ENCODE measurements at places on chromosomes 6 and 20.

DNA sequence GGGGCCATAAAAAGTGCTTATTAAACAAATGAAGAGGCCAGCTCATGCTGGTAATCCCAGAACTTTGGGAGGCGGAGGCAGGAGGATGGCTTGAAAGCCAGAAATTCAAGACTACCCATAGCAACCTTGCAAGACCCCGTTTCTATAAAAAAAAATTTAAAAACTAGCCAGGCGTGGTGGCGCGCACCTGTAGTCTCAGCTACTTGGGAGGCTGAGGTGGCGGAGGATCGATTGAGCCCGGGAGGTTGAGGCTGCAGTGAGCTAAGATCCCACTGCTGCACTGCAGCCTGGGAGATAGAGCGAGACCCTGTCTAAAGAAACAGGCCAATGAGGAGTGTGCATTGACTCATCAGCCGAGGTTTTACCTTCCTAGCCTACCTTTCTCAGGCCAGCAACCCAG lies 15.2 kb downstream of the NPEPL1 start:
- no peak for DNase-seq

DNA sequence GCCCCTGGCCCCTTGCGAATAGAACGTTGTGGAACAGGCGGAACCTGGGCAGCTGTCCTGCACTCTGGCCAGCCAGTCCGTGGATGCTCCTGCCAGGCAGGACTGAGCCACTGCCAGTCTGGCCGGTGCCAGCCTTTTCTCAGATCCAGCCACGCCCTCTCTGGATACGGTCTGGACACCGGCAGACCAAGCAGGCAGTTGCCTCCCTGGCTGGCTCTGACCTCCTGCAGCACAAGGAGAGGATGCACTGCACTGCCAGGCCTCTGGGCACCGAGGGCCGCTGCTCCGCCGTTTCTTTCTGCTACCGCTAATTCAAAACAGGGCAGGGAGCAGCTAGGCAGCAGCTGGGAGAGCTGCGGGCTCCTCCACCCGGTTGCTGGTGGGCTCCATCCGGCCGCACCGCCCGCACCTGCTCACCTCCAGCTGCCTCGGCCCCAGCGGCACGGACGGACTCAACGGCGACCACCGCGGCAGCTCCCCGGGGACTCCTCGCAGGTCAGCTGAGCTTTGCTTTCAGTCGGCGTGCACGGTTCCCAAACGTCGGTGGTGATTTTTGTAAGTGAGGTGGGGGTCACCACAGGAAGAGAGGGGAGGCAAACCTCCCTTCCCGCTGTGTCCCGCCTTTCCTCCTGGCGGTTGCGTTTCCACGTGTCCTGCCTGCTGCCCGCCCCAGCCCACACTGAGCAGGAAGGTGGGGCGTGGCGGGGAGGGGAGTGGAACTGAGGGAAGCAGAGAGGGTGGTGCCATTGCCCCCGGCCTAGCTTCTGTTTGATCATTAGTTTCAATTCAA lies 30.3 kb upstream of the AFDN start:
- no peak for DNase-seq

DNA sequence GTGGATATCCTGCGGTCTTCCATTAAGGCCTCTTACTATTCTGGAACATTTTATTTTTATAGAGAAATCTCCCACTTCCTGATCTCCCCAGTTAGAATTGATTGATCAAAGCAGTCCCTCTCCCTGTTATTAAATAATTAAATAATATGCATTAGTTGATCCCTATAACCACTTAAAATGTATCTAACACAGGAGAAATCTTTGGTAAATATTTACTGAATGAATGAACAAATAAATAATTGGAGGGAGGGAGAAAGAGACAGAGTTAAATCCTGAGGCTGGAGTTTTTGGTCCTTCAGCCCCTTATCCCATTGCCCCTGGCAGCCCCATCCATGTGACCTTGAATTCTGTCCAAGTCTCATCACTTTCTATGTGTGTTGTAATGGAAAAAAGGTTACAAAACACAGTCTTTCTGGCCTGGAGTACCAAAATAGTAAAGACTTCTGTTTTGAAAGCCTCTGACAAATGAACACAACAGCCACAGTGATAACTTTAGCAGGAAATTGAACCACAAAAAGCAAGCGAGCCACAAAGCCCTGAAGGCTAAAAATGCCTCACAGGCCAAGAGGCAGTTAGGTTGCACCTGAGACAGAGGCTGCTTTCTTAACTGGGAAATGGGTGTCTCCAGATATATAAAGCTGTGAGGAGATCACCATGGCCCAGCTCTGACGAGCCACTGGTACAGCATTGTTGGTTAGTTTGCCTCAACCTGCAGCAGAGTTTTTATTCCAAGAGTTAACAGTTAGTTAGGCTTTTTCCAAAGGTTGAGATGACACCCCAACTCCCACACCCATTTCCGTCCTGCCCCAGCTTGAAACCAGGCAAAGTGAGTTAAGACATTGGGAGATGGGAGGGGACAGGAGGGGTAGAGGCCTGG lies 11.3 kb downstream of the NT5E start:
- peak; percentile 63 for DNase-seq

DNA sequence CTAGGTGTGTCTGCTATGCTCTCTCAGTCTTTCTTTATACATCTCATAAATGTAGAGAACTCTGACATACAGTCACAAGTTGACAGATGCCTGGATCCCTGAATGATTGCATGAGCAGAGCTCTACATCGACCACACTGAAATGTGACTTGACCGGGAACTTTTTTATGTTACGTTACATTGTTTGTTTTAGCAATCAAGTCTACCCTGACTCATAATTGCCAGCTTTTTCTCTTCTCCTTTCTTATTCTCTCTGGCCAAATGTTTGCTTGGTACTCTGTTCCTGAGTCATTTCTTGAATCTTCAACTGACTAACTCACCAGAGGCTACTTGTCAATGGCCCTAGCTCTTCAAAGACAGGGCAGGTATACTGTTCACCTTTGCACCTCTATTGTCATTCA lies 213.6 kb upstream of the DTNBP1 start:
- DNase-seq, result no peak

DNA sequence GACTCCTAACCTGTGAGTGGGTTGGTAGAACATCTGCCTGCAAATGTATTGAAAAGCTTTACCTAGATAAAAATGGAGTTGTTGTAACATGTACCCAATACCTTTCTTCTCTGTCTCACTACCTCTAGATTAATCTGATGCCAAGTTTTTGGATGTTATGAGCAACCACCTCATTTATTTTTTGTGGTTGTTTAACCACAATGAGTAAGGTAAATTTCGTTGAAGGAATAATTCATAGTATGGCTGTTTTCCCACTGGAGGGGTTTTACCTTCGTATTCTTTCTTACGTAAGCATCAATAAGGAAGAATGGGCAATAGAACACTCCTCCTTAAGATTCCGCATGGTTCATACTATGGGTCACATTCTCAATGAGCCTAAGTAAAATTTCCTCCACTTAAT lies 165.4 kb downstream of the CDH26 start:
- DNase-seq, result no peak

DNA sequence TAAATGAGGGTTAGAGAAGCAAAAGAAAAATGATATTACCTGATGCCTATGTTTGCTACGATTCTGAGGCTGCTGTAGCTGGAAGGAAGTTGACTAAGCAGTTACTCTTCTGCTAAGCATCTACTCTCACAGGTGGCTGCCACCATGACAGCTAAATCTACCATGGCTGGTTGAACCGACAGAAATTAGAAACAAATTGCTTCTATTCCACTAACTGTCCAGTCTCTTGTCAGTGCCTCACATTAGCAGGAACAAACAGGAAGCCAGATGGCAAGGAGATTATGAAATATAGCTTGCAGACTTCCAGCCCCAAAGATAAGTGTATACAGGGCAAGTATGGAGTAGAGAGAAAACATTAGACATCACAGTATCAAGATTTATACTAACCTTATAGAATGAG lies 59.4 kb upstream of the TMEM200A start:
- no peak for DNase-seq

GRCh38 chr20:14729390-14729789 lies 392.0 kb upstream of the FLRT3 start:
- DNase-seq, result no peak

DNA sequence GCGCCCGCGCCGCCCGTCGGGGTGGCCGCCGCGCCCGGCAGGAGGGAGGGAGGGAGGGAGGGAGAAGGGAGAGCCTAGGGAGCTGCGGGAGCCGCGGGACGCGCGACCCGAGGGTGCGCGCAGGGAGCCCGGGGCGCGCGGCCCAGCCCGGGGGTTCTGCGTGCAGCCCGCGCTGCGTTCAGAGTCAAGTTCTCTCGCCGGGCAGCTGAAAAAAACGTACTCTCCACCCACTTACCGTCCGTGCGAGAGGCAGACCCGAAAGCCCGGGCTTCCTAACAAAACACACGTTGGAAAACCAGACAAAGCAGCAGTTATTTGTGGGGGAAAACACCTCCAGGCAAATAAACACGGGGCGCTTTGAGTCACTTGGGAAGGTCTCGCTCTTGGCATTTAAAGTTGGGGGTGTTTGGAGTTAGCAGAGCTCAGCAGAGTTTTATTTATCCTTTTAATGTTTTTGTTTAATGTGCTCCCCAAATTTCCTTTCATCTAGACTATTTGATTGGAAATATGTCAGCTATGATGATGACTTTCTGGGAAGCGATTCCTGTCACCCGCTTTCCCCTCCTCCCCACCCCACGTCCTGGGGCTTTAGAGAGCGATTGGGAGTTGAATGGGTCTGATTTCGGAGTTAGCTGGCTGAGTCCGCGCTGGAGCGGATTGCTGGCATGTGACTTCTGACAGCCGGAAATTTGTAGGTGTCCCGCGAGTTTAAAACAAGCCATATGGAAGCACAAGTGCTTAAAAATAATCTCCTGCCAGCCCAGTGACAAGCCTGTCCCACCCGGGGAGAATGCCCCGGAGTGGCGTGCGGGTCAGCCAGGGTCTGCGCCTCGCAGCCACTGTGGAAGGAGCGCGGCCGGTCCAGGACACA lies 1.1 kb downstream of the ESR1 start:
- DNase-seq, result no peak

GRCh38 chr20:44006578-44006977 lies 91.9 kb downstream of the TOX2 start:
- DNase-seq, result no peak

- no peak for DNase-seq
These were observed 1.6 kb upstream of the QKI start for GRCh38 chr6:163412801-163413344.

GRCh38 chr6:36677059-36677749 lies 1.3 kb upstream of the CDKN1A start:
- no peak for DNase-seq

- no peak for DNase-seq
These were observed 89.9 kb downstream of the CARMIL1 start for GRCh38 chr6:25369036-25369432.

DNA sequence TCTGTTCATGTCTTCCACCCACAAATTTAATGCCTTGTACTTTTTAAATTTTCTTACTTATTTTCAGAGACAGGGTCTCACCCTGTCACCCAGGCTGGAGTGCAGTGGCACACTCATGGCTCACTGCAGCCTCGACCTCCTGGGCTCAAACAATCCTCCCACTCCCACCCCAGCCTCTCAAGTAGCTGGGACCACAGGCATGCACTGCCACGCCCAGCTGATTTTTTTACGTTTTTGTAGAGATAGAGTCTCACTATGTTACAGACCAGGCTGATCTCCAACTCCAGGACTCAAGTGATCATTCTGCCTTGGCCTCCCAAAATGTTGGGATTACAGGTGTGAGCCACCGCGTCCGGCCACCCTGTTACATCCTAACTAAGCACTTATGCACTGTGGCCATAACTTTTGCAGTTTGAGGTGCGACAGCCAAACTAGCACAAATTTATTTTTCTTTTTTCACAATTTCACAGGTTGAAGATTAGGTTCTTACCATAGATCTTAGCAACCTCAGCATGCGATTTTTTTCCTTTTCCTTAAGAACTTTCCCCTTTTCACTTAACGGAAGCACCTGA lies 92.1 kb downstream of the EPB41L2 start:
- DNase-seq, result no peak

DNA sequence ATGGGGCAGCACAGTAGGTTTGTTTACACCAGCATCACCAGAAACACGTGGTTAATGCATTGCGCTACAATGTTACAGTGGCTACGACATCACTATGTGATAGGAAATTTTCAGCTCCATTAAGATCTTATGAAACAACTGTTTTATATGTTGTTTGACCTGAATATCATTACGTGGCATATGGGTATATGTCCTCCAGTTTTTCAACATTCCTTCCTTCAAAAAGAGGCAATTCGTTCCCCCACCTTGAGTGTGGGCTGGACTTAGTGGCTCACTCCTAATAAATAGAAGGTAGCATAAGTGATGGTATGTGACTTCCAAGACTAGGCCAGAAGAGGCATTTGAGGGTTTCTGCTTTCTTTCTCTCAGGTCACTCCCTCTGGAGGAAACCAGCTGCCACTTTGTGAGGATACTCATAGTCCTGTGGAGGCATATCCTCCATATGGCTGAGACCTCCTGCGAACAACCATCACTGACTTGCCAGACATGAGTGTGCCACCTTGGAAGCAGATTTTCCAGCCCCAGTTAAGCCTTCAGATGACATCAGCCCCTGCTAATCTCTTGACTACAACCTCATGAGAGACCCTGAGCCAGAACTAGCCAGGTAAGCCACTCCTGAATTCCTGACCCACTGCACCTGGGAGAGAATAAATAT lies 2.3 kb upstream of the TRAM2 start:
- no peak for DNase-seq

DNA sequence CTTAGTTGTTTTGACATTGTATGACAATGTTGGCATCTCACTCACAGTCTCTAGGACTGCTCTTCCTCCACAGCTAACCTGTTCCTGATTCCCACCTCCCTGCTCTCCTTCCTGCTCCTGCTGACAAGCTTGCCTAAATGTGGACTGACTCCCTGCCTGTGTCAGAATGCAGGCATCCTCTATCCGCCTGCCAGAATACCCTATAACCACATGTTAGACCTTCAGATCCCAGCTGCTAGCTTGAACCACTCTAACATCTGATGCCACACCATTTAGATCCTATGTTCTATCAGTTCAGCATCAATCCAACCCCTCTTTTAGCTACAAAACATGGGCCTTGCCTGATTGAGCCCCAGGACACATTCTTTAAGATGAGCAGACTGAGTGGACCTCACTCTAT lies 12.2 kb downstream of the FILIP1 start:
- no peak for DNase-seq

GRCh38 chr6:102841060-102841459 lies 1447.6 kb downstream of the GRIK2 start:
- no peak for DNase-seq

DNA sequence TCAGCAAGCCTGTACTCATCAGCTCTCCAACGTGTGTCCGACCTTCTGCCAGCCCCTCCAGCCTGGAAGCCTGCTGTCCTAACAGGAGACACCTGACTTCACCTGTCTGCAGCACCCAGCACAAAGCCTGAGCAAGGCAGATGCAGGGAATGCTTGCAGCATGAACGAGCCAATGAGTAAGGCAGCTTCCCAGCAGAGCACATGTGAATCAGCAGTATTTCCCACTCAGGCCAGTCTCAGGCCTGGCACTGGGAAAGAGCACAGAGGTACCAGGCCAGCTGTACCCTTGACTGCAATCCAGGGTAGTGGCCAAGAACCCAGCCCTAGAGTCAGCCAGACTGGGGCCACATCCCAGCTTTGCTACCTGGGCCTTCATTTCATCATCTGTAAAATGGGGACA lies 120.8 kb downstream of the MAFB start:
- no peak for DNase-seq

- DNase-seq, result no peak
These were observed 55.9 kb downstream of the ANKEF1 start for GRCh38 chr20:10090588-10091166.

- no peak for DNase-seq
These were observed 35.9 kb downstream of the ATP9A start for GRCh38 chr20:51732096-51732791.

Measured in T-helper 1 cell (primary cell).